Type B pancreatic cell (in vitro differentiated cells): ENCODE measurements at places on chromosomes 12 and 14.

DNA sequence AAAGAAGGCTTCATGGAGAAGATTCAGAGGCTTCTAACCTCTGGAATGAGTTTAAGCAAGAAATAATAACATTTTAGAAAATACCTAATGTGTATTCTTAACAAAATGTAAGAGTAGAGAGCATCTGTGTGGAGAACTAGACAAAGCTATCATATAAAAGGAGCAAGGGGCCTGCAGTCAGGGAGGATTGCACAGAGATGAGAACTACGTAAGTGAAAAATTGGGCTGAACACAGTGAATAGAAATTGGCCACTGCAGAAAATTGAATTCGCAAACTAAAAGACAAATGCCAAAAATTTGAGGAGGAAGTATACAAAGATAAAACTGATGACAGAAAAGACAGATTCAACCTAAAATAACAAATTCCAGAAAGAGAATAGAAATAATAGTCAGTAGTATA, 92.8 kb downstream of the TGFB3 start:
- no peak for DNase-seq

GRCh38 chr14:98325761-98326160, 946.2 kb downstream of the BCL11B start:
- no peak for DNase-seq

- DNase-seq: peak; percentile 90
Measured at GRCh38 chr12:12562585-12563261, at the start of gene DUSP16. TSS of gene DUSP16 (minus strand) at chr12:12562863. CDS start at chr12:12521098, 41,765 bp downstream.

GRCh38 chr12:3165078-3165980, 88.2 kb downstream of the TSPAN9 start:
- no peak for DNase-seq

DNA sequence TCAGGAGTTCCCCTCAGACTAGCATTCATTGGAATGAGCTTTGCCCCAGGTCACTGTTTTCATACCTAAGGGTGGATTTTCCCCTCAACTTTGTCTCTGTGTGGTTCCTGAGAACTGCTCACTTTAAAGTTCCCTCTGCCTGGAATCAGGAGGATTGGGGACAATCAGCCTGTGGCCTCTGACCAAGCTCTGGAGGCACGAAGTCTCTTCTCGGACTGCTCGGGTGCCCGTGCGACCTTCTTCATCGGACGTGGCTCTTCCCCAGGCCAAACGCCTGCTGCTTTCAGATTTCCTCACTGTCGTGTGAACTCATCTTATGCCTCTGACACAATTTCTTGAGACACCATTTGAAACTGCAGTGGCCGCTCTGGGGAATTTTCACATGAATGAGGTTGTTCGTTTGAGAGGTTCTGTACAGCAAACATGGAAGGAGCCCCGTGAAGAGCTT, 153.7 kb upstream of the PZP start:
- no peak for DNase-seq

DNA sequence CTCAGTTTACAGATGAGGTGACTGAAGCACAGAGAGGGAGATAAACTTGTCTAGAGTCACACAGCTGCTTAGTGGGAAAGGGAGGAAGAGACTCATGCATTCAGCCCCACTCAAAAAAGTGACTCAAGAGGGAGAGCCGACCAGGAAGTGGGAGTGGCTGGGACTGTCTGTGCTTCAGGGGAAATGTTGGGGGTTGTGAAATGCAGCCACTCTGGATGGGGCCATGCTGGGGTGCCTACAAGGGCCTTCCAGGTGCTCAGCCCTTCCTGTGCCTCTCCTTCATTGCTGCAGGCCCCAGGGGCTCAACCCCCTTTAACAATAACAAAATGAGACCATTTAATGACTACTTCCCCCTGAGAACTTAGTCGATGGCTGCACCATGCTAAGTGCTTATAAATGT, 41.8 kb downstream of the CACNA1C start:
- DNase-seq: no peak

DNA sequence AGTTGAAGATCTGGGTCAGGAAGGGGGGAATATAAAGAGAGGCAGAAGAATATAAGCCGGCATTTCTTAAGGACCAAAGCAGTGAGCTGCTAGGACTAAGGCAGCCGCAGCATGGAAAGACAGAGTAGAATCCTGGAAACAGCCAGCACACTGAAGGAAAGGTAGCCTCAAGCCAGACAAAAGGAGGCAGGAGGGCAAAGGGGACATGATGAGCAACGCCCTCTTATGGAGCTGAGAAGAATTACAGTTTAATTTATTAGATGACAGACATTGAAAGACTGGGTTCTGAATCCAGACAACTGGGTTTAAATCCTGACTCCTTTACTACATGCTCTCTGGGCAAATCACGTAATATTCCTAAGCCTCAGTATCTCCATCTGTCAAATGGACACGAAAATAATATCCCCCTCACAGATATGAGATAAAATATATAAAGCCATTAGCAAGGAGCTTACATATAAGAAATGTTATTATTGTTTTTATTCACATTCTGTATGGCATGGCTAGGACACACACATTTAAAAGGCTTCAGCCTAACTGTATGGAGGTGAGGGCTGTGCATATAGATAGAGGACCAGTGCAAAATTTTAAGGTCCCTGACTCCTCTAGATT, 8.1 kb upstream of the PCED1B start:
- no peak for DNase-seq

DNA sequence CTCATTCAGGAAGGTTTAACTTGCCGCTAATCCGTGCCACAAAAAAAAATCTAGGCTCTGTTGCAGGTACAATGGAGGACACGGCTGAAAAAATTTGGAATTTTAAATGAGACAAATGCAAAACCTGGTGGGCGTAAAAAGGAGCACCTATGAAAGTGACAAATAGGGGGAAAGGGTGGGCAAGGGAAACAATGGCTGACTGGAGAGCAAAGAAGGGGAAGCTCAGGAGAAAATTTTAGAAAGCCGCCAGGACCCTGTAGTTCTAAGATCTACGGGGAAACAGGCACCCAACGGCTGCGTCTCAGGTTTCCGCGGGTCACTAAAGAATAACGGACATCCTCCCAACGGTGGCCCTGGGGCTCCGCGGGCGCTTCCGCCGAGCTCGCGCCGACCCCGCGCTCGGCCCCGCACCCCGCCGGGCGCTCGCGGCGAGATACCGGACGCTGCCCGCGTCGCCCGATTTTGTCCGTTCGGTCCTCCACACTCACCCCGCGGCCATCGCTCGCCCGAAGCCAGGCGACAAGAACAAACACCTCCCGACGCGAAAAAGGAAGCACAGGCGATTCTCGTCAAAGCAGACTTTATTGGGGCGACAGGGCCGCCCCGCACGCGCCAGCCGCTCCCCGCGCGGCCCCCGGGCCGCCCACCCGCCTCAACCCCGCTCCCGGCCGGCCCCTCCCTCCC, 1.1 kb upstream of the YY1 start:
- DNase-seq: peak; percentile 73

- DNase-seq: no peak
Measured at GRCh38 chr12:30914986-30915591, 11.5 kb upstream of the TSPAN11 start.

DNA sequence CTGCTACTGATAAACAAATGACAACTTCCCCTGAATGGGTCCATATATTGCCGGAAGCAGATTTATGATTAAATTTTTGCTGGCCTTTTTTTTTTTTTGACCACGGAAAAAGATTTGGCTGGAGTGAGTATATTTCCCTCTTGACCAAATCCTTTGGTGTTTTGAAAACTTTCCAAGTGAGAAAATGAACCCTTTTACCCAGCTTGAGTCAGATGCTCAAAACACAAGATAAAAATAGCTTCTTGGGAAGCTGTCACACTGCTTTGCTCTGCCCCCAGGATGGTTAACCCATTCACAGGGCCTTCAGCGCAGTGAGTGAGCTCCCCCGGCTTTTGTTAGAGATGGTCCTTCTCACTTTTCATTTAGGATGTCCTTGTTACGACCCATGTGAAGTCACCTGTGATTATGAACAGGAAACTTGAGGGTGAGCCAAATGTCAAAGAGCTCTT, 224.3 kb downstream of the PELI2 start:
- DNase-seq: no peak

DNA sequence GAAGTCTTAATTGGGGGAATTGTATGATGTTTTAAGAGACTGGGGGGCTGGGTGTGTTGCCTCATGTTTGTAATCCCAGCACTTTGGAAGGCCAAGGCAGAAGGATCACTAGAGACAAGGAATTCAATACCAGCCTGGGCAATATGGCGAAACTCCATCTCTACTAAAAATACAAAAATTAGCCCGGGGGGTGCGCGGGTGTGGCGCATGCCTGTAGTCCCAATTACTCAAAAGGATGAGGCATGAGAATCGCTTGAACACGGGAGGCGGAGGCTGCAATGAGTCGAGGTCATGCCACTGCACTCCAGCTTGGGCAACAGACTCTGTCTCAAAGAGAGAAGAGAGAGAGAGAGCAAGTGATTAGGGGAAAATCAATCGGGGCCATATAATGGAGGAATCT, 600.5 kb downstream of the SLC16A7 start:
- DNase-seq: no peak

DNA sequence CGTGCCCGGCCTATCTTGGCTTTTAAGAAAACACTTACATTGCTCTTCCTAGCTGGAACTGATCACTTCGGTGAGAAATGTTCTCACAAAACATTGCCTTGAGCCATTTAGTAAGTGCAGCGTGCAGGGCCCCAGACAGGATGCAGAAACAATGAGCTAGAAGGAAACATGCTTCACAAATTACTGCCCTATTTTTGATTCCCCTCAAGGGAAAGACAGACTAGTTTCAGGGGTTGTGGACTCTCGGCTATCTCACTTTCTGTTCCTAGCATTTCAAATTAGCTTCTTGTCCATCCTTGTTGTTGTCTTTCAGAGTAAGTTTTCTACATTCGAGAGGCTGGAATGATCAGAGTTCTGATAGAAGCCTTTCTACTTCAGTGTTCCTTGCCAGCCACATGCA, 21.6 kb downstream of the TGFB3 start:
- DNase-seq: no peak

DNA sequence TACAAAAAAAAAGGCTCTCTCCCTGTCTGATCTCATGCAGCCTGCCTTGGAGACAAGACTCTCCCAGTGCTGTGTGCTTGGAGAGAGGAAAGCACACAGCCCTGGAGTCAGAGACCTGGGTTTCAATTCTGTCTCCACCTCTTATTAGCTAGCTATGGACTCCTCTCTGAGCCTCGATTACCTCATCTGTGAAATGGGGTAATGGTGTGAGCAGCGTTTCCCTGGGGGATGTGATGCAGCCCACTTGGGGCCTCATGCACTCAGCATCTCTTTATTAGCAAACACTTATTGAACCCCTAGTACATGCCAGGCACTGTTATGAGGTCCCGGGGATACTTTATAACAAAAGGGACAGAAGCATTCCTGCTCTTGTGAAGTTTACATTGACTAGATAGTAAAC, 12.5 kb downstream of the SDS start:
- DNase-seq: no peak

DNA sequence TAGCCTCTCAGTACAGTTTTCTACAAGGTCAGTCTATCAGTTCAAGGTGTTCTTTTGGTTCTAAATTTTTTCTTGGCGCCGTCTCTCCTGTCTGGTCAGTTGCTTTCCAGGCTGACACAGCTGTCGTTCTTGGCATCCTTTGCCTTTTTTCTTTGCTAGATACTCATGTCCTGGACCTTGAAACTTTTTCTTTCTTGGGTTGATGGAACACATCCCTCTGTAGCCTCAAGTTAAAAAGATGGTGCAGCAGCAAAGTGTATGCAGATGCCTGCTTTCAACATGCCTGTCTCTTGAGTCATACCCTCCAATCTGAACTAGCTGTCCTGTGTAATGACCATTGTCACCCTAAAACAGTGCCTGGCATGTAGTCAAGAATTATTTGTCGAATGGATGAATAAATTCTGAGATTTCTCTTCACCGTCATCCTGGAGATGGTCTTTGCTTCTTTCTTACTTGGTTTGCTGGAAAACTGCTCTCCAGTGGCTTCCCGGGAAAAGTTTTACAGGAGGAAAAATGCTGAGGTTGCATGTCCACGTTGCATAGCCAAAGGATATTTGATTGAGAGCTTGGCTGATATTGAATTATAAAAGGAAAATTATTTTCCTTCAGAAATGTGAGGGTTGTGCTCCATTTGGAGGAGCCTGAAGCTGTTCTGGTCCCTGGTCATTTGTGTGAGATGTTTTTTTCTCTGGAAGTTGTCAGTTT, 4.6 kb downstream of the NYNRIN start:
- no peak for DNase-seq

DNA sequence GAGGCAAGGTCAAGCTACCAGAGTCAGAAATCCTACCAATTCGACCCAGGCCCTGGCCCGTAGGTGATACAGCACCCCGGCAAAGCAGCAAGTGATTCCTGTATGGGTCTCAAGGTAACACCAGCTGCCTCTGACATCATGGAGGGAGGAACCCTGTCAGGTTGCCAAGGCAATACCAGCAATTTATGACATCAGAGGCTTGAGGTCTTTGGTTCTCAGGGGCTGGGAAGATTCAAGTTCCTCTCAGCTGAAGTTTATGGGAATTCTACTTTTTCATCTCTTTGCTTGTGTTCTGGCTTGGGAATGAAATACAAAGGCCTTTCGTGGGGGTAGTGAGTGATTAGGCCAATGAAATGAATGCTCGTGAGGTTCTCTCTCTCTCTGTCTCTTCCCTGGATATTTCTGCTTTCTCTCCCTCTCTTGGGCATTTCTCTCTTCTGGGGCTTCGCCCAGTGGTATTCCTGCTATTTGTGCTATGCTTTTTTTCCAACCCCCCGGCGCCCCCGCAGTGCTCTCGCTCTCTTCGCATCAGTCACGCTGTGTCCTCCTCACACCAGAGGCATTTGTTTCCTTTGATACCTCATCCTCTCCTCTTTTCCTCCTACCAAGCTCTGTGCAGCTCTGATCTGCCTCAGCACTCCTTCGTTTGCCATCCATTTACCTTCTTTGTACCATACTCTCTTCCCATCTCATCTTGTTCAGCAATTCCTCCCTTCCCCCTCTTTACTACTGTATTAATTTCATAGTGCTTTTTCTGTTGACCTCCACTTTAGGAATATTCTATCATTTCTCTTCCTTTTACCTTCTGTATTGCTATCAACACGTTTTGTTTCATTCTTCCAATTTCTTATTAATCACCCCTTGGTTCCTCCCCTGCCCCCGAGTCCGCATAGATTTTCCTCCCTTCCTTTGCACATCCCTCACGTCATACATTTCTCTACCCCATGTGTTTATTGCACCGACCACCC, 2.9 kb downstream of the ZFHX2 start:
- DNase-seq: no peak

- no peak for DNase-seq
Measured at GRCh38 chr14:22460461-22461195, 128.4 kb downstream of the DAD1 start.
